NCI-H2171 (cell line): ENCODE measurements at places on chromosomes 13 and 19.

- no peak for DNase-seq
These were observed 1351.3 kb downstream of the EFNB2 start for GRCh38 chr13:105184201-105184600.

DNA sequence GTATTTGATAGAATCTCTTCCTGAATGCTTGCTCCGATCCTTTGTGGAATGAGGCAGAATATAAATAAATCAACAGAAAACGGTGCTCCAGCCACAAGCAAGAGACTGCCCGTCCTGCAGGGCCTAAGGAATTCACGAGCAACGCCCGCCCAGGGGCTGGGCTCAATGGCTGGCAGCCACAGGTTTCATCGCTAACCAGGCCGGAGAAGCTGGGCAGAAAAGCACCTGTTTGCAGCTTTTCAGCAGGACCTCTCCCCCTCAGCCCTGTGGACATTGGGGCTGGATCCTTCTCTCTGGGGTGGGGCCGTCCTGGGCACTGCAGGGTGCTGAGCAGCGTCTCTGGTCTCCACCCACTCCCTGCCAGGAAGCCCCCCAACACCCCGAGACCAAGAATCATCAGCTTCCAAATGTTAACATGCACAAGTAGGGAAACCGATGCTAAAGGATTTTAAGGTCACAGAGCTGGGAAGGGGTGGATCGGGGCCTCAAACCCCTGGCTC lies 102.5 kb downstream of the GADD45B start:
- no peak for DNase-seq

GRCh38 chr19:6091771-6092291 lies 18.5 kb downstream of the RFX2 start:
- no peak for DNase-seq

GRCh38 chr19:46303322-46303690 lies 6.5 kb downstream of the HIF3A start:
- no peak for DNase-seq

DNA sequence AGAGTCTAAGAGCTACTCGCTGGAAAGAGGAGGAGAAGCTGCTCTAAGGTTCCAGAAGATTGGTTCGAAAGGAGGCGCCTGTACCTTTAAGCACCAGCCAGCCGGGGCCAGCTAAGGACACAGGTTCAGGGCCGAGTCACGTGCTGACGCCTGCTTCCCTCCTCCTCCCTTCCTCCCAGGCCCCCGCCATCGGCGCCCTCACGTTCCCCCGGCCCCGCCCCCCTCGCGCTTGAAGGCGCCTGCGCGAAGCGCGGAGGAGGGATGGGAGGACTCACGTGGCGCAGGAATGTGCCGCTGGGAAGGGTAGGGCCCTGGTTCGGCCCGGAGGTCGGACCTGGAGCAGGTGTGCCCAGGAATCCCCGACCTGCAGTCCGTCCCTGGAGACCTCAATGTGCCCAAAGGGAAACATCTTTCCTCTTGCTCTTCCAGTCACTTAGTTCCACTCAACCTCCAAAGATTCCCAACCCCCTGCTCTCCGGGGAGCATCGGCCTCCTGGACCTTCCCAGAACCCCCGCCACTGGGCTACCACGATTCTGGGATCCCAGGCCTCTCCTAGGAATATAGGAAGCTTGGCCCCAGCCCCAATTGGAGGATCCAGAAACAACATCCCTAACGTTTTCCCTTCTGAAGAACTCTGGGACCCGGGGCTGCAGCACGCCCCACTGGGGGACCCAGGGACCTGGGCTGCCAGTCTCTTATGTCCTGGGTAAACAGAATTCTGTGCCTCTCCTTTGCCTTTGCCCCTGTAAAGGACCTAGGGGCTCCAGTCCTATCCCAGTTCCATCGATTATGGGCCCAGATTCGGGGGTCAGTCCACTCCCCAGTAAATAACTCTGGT lies 2.5 kb downstream of the DBP start:
- peak; percentile 97 for DNase-seq

GRCh38 chr13:68099631-68100030 lies 869.5 kb upstream of the PCDH9 start:
- no peak for DNase-seq

DNA sequence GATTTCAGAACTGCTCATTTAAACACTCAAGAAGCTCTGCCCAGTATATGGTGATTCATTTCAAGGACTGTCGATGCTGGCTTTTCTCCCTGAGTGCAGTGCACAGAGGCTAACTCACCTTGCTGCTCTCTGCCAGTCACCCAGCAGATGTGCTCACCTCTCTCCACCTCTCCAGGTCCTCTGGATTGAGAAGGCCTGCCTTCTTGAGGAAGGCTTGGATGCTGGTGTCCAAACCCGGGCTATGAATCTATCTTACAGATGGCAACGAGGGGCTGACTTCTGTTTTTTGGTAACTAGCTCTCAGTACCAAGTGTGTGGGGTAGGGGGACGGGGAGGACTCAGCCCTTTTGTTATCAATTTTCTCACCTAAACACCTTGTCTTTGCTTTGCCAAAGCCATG lies 47.6 kb downstream of the TEX29 start:
- DNase-seq = no peak

DNA sequence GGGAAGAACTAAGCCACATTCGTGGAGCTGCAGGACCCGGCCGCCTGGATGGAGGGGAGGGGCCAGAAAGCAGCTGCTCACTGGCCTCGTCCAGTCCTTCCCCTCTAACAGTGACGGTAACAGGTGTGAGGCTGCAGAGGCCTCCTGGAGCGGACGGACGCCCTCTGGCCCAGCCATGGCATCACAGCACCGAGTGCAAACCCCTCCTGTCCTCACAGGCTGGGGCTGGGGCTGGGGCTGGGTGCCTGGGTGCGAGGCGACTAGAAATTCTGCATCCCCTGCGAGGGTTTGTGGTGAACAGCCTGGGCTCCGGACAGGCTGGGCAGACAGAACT lies 3.6 kb downstream of the MICOS13 start:
- no peak for DNase-seq

DNA sequence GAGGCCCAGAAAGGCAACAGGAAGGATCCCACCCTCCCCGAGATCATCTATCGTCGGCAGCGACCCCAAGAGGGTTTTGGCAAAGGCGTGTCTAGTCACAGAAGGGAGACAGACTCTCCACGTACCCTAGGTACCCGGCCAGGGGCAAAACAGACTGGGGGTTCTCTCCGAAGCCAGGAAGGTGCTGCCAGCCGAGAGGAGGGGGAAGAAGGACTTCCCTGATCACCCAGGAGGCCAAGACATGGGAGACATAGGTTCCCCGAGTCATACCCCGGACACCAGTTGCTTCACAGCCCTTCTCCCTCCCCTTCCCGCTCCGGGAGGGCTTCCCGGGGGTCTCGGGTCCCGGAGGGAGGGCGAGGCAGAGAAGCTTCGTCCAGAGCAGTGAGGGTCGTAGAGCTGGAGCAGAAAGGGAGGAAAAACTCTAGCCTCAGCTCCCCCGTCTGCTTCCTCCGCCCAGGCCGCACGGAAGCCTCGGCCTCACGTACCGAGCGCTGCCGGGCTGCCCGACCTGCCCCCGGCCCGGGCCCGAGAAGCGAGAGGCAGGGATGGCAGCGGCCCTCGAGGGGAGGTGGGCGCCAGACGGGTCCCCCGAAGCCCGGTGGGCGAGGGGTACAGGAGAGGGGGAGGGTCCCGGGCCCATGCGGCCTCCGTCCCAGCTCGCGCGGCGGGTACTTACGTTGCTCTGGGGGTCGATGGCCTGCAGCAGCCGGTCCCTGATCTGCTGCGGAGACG lies 644 bp downstream of the MED26 start:
- no peak for DNase-seq

DNA sequence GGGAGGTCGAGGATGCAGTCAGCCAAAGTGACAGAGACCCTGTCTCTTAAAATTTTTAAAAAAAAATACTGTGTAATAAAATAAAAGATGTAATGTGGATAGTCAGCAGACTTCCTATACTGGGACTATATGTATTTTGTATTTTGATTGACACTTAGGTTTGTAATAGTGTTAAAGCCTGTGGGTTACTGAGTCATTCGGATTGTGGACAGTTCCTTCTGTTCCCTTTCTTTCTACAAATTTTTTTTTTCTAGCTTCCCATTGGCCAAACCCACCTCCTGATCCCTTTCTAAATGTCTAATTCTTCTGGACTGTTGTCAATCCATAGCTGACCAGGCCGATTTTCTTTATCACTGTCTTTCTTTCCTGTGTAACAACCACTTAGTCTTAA lies 108.0 kb downstream of the DNAJC3 start:
- DNase-seq = no peak

- DNase-seq = no peak
These were observed 32.4 kb downstream of the DPRX start for GRCh38 chr19:53664152-53664551.

DNA sequence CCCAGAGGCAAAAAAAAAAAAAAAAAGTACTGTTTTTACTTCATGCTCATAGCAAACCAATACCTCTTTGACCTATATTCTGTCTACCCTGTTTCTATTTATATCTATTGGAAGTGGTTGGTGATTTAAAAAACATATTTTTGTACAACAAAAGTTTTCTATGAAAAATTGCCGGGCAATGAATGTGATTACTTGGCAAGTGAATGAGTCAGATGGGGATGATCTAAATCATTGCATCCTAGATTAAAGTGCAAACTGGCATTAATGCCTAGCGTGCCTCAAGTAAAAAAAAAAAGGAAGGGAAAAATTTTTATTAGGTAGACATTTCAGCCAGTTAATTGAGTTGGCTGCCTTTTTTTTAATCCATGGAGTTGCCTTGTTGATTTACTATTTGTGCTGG lies 500.6 kb downstream of the KCTD12 start:
- no peak for DNase-seq

DNA sequence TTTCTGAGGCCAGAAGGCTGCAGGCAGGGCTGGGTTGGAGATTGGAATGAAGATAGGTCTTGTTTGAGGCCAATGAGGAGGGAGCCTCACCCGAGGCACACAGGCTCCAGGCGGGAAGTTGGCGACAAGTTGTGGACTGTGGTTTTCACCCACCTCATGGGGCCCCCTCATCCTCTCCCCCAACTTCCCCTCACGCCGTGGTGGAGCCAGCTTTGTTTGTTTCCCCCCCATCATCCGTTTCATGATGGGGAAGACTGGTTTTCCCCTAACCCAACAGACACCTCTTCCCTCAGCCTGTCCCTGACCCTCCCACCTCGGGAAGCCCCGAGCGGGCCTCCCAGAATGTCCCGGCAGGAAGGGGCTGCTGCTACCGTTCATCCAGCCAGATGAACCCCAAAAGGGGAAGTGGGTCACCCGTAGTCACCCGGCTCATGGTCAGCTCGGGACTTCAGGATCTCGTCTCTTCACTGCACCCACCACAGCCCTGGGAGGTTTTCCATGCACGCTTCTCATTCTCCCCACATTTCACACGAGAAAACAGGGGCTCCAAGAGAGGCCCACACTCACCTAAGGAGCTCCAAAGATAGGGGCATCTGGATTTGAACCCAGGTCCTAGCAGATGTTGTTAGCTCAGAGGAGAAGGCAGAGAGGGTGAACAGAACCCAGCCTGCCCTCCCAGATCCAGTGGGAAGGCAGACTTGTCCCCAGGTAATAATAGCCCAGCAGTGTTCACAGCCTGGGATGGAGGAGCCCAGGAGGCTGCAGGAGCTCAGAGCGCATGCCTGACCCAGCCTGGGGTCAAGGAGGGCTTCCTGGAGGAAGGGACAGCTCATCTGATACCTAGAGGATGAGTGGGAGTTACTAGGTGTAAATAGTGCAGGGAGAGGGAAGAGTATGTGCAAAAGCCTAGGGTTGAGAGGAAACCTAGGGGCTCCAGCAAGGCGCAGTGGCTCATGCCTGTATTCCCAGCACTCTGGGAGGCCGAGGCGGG lies 23.5 kb downstream of the CEACAM16 start:
- no peak for DNase-seq
